Activated CD4-positive, CD25-positive, alpha-beta regulatory T cell treated with anti-CD3 and anti-CD28 coated beads, Interleukin-2, amount 50 U/mL, for 16 hours (primary cell): ENCODE measurements at places on chromosomes 3 and 15.

- no peak for DNase-seq
Measured at GRCh38 chr15:38588672-38589071, 24.1 kb upstream of the RASGRP1 start.

DNA sequence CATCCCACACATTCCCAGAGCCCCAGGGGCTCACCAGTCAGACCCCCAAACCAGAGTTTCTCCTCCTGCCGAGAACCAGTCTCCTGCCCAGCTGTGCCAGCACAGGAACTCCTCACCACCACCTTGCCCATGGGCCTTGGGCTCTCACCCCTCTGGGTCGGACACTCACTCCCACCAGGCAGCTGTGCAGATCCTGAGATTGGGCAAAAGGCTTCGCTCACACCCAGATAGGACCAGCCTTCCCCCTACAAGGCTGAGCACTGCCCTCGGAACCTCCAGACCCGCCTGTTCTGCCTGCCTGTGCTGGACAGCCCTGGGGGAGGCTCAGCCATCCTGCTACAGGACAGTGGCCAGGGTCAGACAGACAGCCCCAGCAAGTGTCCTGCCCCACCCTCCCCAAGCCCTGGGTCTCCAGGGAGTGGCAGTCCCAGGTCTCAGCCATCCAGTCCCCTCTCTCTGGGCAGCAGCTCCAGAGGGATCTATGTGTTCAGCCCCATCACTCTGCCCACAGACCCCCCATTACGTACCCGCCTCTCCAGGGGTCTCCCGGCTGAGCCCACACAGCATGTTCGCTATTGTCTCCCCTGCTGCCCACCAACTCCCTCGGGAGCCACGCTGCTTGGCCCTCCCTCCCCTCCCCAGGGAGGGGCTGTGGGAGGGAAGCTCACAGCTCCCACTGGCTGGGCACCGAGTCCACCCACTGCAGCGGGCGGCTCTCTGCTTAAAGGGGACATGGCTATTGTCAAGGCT lies at the start of gene GRIP2:
Gene GRIP2 (minus strand): TSS at position 601 of the 750 bp plus-strand sequence. CDS start 34 bp downstream, at position 567.
- DNase-seq: no peak

- DNase-seq: no peak
Measured at GRCh38 chr3:128553560-128553959, 60.6 kb upstream of the GATA2 start.

GRCh38 chr3:186251948-186252619 lies 110.0 kb downstream of the DGKG start:
- DNase-seq: no peak

DNA sequence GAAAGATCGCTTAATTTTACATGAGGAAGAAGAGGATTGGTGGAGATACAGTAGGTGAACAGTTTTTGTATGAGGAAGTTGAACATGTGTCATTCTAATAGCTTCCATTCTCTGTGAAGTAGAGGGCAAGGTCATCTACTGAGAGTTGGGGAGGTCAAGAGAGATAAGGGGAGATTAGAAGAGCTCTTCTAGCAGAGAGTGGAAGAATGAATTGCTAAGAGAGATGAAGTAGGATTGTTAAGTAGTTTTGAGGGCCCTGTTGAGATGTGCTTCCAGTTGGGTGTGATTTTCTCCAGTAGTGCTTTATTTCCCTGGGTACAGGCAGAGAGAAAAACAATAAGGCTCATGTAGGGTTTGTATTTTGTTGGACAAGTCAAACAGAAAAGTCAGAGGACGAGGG lies 5.2 kb downstream of the OPA1 start:
- no peak for DNase-seq

DNA sequence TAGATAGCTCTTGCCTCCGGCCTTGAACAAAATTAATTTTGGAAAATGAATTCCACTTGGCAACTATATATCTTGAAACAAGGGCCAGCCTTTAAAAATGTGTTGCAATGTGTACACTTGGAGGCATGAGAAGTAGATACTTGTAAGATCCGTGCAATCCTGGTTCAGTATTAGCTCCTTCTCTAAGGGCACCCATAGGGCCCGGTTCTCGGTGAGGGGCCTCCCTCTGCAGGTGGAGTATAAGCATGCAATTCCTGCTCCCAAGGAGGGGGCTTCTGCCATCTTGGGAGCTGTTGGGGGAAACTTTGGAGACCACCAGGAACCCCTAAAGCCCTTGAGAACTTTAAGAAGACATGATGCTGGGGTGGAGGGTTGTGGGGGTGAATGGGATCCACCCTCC lies 388.7 kb upstream of the RGMA start:
- DNase-seq: no peak

DNA sequence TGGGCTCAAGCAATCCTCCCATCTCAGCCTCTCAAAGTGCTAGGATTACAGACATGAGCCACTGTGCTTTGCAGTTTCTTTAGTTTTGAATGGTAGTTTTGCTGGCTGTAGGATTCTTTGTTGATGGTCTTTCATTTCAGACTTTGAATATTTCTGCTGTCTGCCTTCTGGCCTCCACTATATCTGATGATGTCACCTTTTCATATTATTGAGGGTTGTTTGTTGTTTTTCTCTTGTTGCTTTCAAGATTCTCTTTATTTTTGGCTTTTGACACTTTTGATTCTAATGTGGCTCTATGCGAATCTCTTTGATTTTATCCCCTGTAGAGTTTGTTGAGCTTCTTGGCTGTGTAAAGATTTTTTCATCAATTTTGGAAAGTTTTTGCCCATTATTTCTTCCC lies 79.0 kb upstream of the MANF start:
- no peak for DNase-seq

- no peak for DNase-seq
Measured at GRCh38 chr3:44179246-44179645, 62.4 kb upstream of the TOPAZ1 start.
